H9 (cell line): ENCODE measurements at places on chromosomes 4 and X.

- DNase-seq, result no peak
Measured at GRCh38 chr4:957231-957580, 16.2 kb downstream of the DGKQ start.

DNA sequence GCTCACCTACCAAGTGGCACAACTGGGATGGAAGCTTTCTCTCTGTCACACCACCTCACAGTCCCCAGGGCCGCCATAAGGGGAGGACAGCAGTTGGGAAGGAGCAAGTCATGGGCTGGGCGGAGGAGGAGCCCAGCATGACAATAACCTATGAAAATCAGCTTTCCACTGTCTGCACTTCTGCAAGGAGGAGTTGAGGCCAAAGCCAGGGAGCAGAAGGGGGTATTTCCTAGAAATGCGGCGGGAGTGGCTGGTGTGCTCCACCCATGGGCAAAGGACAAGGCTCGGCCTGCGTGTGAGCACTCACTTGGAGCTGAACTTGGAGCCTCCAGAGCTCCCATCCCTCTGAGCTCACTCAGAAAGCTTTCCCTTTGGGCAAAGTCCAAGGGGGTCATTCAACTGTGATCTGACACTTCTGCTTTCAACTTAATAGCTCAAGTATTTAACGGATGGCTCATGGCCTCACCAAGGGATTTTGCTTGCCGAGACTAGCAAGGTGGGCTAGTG is 18.5 kb downstream of the APLN start:
- DNase-seq, result no peak

DNA sequence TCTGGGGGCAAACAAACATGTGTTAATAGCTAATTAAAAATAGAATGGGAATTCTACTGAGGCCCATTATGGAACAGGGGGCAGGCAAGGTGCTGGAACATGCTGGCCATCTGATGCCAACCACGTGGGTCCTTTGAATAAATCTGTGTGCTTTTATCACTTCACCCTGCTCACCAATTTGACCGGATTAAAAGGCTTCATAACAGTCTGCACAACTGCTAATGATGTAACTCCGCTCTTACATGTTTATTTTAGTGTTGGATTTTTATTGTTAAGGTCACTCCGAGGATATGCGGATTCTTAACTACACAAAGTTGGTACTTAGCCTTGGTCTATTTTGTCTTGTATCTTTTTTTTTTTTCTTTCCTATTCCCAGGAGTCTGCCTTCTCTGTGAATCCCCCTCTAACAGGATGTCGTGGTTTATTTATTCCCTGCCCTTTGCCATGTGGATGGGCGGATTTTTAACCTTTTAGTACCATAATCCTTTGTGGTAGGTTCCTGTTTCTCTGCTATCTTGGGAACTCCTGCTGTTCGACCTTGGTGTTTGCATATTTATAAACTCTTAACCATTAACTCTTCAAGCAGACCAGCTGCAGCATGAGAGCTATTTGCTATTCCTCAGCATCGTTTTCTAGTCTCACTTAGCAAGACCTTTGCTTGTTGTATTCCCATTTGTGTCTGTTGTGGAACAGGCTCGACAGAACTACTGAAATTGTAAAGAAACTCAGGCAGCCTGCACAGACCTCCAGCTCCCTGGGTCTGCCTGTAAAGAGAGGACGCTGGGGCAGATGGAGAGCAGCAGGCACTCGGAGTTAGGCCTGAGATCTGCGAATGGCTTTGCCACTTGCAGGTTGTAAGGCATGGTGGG is 38.0 kb downstream of the TRIM2 start:
- no peak for DNase-seq

DNA sequence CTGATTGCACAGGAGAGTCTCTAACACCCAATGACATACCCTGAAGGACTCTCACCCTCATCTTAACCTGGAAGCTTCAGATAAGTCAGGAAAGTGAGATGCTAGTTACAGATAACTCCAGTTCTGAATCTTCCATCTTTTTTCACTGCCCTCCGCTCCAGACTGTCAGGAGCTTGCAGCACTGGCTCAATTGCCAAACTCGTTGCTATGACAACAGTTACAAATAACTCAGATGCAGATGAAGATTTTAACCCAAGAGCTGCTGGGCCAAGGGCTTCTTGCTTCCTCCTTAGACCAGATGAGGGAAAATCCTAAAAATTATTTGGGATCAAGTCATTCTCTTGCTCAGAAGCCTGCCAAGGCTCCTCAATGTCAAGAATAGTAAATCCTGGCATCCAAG is 109.1 kb upstream of the HUWE1 start:
- DNase-seq, result peak; percentile 27
